ENCODE measurements at places on chromosomes 6 and 20.

DNA sequence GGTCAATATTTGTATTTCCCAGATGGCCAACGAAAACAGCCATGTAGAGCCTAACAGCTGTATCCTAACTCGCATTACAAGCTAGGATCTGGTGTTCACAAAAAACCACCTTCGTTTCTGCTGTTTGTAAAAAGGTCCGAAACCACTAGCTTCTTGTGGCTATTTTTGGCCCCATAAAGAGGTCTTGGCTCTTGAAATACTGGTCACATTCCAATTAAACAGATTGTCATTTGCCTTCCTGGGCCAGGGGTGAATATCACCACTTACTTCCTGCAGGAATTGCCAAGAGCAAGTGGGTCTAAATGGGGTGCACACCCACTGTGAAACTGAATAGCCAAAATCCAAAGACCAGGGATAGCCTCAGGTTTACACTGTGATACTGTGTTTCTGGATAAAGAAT is 48.2 kb downstream of the TSHZ2 start:
- no peak for DNase-seq

DNA sequence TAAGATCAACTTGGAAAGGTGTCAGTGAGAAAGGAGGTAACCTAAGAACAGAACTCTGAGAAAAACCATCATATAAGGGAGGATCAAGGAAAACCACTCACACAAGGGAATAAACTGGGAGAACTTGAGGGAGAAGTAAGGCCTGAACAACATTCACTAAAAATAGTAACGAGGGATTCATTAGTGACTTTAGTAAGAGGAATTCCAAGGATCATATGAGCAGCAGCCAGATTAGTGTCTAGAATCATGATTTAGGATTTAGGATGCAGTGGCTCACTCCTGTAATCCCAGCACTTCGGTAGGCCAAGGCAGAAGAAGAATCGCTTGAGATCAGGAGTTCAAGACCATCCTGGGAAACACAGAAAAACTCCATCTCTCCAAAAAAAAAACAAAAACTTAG is 376.5 kb upstream of the MARCKS start:
- DNase-seq, result no peak

DNA sequence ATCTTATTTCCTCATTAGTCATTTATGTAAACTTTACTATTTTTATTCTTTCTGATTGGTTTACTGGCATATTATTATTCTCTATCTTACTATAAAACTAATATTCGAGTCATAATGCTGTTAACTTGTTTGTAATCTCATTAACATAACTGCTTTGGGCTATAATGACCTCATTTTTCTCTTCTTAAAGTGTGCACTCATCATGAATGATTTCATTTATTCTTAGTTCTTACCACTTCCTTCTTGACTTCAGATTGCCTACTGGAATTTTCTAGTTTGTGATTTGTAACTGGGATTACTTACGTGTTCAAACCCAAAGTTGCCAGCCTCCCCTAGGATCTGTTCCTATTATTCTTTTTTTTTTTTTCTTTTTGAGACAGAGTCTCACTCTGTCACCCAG is 91.8 kb upstream of the TNFAIP3 start:
- peak; percentile 87 for DNase-seq

GRCh38 chr20:16699293-16699692 is 30.5 kb upstream of the SNRPB2 start:
- no peak for DNase-seq

- no peak for DNase-seq
Measured at GRCh38 chr6:11433860-11434259, 103.7 kb upstream of the TMEM170B start.

DNA sequence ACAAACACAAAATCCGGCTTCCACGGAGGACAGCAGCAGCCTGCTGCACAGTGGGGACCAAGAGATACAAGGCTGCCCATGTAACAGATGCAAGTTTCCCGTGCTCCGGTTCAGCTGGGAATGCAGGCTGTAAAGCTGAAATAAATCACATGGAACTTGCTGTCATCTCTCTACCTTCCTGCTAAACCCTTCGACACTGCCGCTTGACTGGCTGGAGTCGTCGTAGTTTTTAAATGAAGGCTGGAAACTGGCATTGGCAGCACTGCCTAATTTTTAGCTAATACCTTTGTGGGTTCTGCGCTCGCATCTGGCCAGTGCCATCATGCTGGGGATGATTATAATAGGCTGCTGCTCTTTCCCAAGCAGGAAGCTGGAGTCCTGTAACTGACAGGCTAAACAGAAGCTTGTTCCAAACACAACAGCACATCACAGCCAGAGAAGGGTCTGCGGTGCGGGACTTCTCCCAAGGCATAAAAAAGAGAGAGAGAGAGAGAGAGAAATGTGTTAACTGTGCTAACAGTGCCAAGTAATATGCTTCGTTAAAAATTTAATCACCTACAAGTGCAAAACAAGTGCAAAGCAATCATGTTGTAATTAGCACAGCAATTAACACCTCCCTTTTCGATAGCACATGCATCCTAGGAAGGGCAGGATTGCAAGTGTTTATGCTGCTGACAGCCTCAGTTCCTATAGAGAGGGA is 146.1 kb downstream of the TFAP2A start:
- DNase-seq, result no peak

DNA sequence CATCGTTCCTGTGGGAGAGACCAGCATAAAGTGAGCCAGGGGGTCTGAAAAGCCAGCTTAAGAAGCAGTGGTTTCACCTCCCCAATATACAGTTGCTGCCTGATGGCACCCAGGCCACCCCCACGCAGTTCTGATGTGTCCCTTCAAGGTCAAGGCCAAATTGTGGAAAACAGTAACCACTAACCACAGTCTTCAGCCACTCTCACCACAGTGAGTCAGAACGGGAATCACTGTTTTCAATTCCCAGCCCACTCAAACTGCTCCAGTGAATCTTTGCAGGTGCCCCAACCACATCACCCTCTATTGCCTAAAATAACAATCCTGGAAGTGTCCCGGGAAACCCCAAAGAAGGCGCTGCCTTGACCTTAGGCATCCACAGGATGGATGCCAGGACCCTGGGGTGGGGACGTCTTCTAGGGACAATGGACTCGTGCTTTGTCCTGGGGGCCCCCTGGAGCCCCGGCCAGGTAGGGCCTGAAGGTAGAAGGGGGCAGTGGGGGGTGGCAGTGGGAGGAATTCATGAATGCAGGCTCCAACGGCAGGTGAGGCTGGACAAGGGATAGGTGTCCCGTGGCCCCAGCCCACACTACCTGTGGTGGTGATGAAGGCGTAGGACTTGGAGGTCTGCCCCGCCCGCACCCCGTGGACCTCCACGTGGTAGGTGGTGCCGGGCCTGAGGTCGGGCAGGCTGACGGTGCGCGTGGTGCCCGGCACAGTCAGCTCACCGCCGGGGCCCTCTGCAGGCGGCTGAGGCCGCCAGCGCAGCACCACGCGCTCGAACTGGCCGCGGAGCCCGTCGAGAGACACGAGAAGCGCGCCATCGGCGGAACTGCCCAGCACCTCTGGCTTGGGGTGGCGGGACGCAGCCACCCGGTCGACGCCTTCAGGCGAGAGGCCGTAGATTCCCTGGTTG is 22.2 kb downstream of the TNXB start:
- peak; percentile 31 for DNase-seq

DNA sequence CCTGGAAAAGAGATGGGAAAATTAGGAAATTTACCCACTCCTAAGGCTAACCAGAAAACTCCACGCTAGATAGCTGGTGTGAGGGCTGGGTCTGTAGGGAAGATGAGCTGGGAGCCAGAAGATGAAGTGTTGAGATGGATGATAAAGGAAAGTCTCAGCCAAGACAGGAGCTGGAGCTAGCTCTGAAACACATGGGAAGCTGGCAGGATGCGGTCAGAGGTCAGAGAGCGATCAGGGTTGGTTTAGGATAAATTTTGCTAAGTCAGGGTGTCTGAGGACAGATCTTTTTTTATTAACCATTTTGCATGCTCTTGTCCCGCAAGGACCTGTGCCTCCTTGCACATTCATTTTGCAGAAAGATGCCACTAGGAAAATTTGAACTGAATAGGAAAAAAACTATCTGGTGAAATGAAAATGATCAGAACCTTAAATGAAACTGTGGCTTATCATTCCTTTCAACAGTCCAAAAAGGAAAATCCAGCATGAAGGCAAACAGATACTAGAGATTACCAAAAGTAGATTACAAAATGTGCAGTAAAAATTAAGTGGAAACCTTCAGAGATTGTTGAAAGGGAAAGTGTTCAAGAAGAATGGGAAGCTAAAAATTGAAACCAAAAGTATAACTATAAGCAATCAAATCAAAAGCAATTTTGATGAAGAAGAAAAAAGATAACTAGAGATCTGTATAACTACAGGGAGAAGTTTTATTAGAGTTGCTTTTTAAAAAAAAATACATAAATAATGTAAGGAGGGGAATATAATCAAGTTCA is 10.7 kb upstream of the EDN1 start:
- DNase-seq, result peak; percentile 85

GRCh38 chr6:74114428-74114827 is 418.4 kb downstream of the CD109 start:
- peak; percentile 3 for DNase-seq

GRCh38 chr20:53263554-53264438 is 291.6 kb downstream of the TSHZ2 start:
- no peak for DNase-seq

- DNase-seq, result no peak
Measured at GRCh38 chr6:84651583-84651982, 112.8 kb downstream of the TBX18 start.

GRCh38 chr6:25375125-25375524 is 96.0 kb downstream of the CARMIL1 start:
- DNase-seq, result no peak

GRCh38 chr6:85971238-85971637 is 328.6 kb upstream of the SYNCRIP start:
- no peak for DNase-seq

GRCh38 chr20:36523341-36523740 is 18.0 kb upstream of the MYL9 start:
- DNase-seq, result peak; percentile 3

DNA sequence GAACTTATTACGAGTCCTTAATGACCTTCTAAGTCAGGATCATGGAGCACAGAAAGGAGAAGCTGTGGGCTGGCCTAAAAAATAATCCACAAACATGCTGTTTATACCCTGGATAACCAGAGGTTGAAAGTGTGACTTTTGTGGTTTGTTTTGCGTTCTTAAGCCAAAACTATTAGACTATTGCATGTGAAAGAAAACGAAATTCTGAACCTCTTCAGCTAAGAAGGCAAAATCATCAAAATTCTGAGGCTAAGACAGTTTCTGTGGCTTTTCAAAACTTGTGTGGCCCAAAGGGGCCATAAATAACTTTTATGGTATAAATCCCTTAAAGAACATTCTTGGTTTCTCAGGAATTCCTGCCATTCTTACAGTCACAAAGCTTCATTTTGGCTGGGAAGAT is 251.0 kb downstream of the UST start:
- no peak for DNase-seq

- DNase-seq, result no peak
Measured at GRCh38 chr20:22232473-22232872, 351.9 kb downstream of the FOXA2 start.

DNA sequence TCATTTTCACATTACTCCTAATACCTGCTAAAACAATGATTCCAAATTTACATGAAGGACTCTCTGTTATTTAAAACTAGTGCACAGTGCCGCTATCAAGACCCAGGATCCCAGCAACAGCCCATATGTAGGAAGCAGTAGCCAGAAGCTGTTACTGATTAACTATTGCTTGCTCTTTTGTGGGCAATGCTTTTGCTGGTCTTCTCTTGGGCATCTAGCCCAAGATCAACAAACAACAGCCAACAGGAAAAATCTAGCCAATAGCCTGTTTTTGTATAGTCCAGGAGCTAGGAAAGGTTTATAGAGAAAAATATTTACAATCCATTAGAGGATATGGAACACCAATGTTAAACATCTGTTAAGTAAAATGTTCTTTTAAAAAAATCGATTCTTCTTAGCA is 22.1 kb upstream of the TENT5A start:
- no peak for DNase-seq

GRCh38 chr6:158042245-158042798 is 60.7 kb downstream of the SYNJ2 start:
- DNase-seq, result peak; percentile 77

DNA sequence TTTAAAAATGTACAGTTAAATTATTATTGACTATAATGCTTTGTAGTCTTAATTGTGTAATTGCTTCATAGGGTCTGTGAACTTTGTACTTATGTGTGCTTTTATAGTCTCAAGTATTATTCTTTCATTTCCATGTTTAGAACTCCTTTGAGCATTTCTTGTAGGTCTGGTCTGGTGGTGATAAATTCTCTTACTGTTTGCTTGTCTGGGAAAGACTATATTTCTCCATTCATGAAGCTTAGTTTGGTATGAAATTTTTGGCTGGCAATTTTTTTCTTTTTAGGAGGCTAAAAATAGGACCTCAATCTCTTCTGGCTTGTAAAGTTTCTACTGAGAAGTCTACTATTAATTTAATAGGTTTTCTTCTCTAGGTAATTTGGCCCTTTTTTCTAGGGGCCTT is 67.4 kb downstream of the CCDC170 start:
- no peak for DNase-seq

GRCh38 chr6:157669747-157670216 is 153.3 kb upstream of the SNX9 start:
- DNase-seq, result peak; percentile 40

DNA sequence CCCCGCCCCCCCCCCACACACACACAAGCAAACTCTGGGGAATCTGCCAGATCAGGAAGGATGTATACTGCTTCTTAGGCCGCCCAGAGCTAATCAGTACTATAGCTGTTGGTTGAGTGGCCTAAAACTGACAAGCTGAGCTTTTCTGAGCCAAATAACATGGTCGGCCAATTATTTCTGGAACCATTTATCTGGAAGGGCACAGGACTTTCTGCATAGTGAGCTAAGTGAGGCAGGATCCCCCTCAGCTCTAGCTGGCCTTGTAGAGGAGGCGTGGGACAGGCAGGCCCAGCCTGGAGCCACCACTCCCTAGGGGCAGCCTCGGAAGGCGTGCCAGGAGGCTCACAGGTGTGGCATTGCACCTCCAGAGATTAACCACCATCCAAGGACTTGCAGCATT is 200.1 kb downstream of the TMEM242 start:
- DNase-seq, result no peak

- DNase-seq, result peak; percentile 15
Measured at GRCh38 chr6:45054610-45055009, 273.5 kb upstream of the RUNX2 start.

DNA sequence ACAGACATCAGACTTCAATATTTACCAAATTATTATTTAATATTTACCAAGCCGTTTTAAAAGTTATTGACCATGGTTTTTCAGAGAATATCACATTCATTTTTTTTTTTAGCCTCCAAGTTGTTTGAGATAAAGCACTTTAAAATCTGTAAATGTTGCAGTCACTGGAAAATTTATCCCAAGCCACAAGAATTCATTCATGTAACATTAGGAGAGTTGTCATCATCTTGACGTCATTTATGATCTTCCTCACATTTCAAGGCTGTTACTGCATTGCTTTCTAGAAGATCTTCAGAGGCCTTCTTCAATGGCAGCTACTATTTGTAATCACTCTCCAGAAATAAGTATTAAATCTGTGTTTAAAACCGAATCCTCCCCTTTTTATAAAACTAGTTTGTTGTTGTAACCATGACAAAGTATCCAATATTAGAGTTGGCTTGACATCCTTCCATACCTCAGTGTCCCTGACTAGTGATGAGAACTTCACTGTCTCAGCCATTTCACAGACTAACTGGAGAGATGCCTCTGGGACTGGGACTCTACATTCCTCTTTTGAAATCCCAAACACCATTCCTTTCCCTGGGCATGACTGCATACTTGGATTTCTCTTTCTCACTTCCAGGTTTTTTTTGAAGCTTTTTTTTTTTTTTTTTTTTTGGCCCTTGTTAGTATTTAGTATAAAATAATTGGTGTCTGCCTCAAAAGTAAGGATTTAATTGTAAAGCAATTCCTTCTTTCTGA is 100.1 kb downstream of the ZFAND3 start:
- DNase-seq, result no peak

Measured in inflammatory macrophage treated with lipopolysaccharide for 4 hours (primary cell).